ENCODE measurements at places on chromosomes 1 and 21.

GRCh38 chr1:33918368-33918767 is 54.5 kb downstream of the HMGB4 start:
- no peak for DNase-seq

- DNase-seq = no peak
Measured at GRCh38 chr1:199010933-199011332, 372.1 kb downstream of the PTPRC start.

GRCh38 chr21:33480481-33481103 is 818 bp upstream of the TMEM50B start:
- DNase-seq = no peak

- no peak for DNase-seq
Measured at GRCh38 chr1:225541383-225541782, 111.5 kb downstream of the ENAH start.

- DNase-seq = no peak
Measured at GRCh38 chr1:101217148-101217547, 19.7 kb upstream of the S1PR1 start.

DNA sequence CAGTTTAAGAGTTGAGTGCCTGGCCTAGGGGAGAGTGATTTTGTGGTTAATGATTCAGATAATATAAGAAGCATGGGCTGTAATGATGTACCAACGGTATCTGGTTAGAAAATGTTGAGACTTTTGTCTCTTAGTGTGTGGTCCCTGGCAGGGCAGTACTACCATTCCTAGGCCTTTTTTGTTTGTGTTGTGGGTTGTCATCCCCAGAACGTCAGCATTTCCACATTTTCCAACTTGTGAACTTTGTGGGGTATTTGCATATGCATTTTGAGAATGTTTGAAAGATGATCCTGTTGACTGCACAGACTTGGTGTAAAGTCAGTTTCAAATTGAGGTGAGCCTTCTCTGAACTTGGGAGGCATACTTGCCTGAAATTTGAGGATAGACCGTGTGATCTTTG is 11.4 kb downstream of the NEK7 start:
- DNase-seq = no peak

DNA sequence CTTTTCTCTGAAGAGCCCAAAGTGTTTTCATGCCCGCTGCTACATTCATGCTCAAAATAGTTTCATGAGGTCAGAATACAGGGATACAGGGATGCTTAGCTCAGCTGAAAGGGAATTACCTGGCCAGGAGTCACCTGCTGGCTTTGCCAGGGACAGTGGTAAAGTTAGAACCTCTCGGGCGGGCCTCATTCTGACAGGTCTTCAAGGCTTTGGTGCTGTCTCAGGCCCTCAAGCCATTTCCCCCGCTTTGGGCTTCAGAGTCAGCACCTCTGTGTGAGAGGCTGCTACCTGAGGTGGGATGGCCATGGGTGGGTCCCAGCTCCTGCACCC is 5.5 kb downstream of the RASSF5 start:
- no peak for DNase-seq

GRCh38 chr1:178953034-178953433 is 72.7 kb upstream of the FAM20B start:
- no peak for DNase-seq

- DNase-seq = no peak
Measured at GRCh38 chr1:15706751-15707150, 22.6 kb downstream of the PLEKHM2 start.

DNA sequence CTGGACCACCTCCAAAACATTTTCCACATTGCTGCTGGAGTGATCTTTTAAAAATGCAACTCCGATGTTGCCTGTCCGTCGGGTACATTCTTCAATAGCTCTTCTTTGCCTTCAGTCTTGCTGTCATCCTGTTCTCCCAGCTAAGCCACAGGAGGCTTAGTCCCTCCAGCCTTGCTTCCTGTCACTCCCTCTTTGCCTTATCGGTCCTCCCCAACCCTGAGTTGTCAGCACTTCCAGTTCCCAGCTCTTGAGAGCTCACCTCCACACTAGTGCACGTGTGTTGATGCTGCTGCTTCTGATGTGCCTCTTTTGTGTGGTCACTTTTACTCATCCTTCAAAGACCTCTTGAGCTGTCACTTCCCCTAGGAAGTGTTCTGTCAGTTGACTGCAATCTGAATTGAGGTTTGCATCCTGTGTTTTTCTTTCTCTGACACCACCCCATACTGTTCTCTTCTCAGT is 15.3 kb downstream of the UCK2 start:
- no peak for DNase-seq

GRCh38 chr21:14988760-14989159 is 76.0 kb downstream of the NRIP1 start:
- no peak for DNase-seq

Data from GM04503 (cell line).